GM13976 (cell line): ENCODE measurements at places on chromosomes 11 and 22.
A peak's percentile ranks its signal among the peaks of the same experiment; 100 is the strongest.

DNA sequence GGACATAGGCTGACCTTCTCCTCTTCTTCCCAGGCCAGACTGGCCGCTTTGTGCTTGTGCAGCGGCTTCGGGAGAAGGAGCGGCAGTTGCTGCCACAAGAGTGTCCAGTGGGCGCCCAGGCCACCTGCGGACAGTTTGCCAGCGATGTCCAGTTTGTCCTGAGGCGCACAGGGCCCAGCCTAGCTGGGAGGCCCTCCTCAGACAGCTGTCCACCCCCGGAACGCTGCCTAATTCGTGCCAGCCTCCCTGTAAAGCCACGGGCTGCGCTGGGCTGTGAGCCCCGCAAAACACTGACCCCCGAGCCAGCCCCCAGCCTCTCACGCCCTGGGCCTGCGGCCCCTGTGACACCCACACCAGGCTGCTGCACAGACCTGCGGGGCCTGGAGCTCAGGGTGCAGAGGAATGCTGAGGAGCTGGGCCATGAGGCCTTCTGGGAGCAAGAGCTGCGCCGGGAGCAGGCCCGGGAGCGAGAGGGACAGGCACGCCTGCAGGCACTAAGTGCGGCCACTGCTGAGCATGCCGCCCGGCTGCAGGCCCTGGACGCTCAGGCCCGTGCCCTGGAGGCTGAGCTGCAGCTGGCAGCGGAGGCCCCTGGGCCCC lies 1.4 kb downstream of the RASSF7 start:
- no peak for DNase-seq

- DNase-seq, result no peak
Measured at GRCh38 chr11:133720951-133721350, 124.4 kb downstream of the SPATA19 start.

- no peak for DNase-seq
Measured at GRCh38 chr22:40220316-40221054, 42.8 kb downstream of the TNRC6B start.

DNA sequence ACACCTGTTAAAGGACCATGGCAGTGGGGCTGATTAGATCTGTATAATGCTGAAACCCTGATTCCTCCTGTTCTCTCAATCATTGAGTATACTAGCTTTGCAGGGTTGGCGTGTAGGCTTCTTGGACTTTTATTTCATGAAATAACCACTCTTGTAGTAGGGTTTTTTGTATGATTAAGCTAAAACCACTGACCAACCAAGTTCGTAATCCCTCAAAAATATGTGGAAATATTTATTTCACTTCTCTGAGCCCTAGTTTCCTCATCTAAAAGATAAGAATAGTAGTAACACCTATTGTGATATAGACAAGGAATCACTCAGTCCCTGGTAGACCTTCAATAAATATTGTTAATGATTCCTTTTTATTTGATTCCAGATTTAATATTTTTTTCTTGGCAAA lies 4.2 kb downstream of the API5 start:
- no peak for DNase-seq

- DNase-seq, result no peak
Measured at GRCh38 chr11:61830237-61831105, 2.4 kb downstream of the FADS2 start.

DNA sequence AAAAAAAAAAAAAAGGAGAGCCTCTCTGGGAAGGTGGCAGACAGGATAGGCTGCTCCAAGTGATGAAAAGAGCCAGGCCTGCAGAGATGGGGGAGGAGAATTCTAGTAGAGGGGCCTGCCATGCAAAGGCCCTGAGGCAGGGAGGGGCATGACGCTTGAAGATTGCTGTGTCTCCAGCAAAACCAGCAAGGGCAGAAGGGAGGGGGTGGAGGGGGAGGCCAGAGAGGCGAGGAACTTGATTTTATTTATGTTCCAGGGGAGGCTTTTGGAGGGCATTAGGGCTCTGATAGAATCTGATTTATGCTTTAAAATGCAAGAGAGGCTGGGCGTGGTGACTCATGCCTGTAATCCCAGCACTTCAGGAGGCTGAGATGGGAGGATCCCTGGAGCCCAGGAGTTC lies 16.7 kb upstream of the PACSIN2 start:
- DNase-seq, result no peak

DNA sequence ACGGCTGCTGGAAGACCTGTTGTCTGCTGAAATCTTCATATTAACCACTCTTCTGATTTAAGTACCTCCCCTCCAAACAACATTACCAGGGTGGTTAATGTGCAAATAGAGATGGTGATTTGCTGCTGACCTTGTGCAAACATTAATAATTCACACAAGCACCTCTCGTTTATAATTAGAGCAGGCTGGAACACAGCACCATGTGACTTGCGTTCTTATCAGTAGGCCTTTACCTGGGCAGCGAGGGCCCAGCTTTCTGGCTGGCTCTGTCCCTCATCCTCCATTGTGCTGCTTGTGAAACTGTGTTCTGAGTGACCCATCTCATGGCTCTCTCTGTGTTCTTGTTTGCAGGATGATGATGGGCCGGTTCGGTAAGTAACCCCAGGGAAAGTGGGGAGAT lies 41.0 kb upstream of the PARVG start:
- DNase-seq, result no peak

GRCh38 chr11:44709281-44709562 lies 17.5 kb upstream of the TSPAN18 start:
- no peak for DNase-seq

GRCh38 chr11:24687531-24688147 lies 190.8 kb downstream of the LUZP2 start:
- DNase-seq, result no peak

- DNase-seq, result peak; percentile 66
Measured at GRCh38 chr11:134261626-134262488, 8.5 kb downstream of the ACAD8 start.

DNA sequence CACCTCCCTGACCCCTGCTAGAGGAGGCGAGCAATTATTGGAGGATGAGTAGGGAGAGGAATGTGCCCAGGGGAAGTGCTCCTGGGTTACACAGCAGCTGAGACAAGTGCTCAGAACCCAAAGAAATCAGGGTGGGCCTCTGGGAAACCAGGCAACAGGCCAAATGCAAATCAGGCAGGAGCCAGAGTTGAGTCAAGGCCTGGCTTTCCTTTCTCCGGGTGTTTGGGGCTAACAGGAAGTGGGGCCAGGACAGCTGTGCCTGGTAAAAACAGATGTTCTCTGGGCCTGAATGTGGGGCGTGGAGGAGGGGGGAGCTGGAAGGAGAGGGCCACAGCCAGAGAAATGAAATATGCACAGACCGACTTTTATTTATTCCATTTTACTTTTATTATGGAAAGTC lies 22.0 kb downstream of the MFNG start:
- DNase-seq, result peak; percentile 62

- DNase-seq, result no peak
Measured at GRCh38 chr22:34973016-34973415, 92.9 kb upstream of the ISX start.

DNA sequence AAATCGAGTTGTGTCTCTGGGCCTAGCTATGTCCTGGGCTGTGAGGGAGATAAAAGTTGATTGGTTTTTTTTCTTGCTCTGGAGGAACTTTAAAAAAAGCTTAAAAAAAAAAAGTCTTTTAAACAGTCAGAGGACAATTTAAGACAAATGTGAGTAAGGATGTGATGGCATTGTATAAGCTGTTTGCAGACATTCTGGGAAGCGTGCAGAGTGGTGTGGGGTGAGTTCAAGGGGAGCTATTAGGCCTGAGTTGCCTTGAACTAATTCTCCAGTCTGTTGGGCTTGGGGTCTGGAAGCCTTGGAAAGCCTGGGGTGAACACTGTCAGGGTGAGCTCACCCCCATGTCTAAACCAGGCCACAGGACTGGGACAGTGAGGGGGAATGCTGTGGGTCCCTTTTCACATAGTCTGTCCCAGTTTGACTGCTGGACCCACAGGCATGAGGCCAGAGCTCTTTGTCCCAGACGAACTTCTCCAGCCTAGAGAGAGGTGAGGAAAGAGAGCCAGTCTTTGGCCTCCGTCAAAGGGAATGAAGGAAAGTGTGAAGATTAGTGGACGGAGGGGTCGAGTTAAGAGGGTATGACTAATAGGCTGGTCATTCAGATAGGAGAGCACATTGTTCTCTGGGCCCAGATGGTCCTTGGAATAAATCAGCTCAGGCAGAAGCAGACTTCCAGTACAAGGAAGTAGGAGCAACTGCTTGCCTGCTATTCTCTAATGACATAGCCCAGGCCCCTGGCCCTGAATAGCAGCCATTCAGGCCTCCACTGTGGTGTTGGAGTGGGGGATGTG lies 76.4 kb upstream of the NNMT start:
- DNase-seq, result no peak
